ENCODE measurements at places on chromosomes 7 and 10.
A peak's percentile ranks its signal among the peaks of the same experiment; 100 is the strongest.

- no peak for DNase-seq
Measured at GRCh38 chr7:84412161-84412969, 217.8 kb upstream of the SEMA3A start.

- no peak for DNase-seq
Measured at GRCh38 chr7:115937960-115938359, 92.6 kb downstream of the TFEC start.

- no peak for DNase-seq
Measured at GRCh38 chr7:107090457-107090856, 46.0 kb downstream of the PRKAR2B start.

DNA sequence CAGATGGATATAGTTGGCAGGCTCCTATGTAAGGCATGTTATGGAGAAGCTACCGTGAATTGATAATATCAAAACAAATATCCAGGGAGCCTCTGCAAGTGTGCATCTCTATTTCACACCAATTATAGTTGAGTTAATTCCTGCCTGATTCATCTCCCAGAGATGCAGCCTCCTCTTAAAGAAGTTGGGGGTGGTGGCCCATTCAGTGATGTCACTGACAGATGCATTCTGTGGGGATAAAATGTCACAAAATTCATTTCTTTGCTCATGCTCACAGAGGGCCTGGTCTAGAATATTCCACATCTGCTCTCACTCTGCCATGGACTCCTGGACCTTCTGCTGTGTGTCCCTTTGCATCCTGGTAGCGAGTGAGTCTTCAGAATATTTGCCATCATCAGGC is 189.1 kb upstream of the PRSS1 start:
- no peak for DNase-seq

GRCh38 chr7:45890902-45891461 is 2.7 kb downstream of the IGFBP1 start:
- no peak for DNase-seq

- no peak for DNase-seq
Measured at GRCh38 chr10:80589726-80590373, 52.1 kb downstream of the SH2D4B start.

DNA sequence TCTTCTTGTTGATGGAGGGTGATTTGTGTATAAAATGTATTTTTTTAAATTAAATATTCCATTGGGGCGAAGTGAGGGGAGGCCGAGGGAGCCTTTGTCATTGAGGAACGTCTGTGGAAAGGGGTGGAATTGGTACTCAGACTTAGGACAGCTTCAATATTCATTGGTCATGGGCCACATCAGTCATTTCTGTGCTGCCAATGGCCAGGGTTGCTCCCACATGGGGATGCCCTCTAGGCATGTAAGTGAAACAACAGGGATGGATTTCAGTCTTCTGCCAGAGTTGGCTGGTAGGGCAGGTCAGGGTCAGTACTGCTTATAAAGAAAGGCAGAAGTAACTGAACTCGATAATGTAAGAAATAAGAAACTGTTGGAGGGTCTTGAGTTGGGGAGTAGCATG is 47.2 kb downstream of the NEURL1 start:
- no peak for DNase-seq

DNA sequence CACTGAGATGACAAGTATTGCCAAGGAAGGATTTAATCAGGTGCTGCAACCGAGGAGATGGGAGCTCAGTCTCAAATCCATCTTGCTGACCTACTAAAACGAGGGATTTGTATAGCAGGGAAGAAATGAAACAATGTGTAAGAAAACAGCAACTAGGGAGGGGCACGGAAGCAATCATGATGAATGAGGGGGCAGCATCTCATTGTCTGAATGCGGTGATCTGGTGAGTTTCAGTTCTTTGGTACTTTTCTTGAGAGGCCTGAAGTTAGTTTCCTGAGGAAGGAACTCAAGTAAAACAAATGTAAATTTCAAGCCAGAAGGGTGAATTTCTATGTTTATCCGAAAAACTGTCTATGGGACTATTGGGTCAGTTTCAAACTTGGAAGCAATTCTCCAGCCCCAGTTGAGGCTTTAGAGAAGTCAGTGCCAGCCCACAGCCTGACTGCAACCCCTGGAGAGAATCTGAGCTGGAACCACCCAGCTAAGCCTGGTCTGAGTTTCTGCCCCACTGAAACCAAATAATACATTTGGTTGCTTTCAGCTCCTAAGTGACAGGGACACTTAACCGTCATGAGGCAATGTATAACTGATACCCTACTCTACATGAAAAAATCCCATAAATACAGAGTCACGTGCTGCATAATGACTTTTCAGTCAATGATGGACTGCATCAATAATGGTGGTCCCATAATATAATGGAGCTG is 45.8 kb upstream of the TNS3 start:
- DNase-seq, result no peak

DNA sequence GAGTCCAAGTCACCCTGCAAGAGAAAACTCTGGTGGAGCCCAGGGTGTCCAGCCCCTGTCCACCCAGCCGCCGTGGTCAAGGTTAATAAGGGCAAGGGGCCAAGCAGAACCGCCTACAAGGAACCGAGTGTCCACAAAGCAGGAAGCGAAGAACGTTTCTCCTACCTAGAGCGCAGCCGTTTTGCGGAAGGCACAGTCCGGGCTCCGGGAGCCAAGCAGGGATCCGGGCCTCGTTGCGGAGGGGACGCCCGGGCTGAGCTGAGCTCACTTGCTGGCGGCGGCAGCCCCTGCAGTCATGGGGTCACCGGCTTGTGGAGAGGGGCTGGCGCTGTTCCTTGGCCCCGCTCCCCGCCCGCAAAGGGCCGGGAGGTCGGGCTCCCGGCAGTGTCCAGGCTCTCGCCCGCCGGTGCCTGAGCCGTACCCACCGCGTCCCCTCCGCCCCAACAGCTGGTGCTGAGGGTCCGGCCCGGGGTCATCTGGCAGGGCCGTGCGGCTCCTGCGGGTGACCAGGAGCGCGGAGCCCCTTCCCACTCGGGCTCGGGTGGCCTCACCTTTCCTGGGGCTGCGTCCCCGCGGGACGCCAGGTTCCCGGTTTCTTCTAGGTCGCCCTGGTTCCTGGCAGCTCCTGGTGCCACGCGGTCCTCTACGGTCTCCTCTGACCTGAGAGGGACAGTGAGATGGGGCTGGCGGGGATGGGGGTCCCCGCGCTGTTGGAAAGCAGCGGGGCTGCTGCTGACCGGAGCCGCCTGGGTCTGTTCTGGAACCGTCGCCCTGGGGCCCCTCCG is 14.0 kb upstream of the ZNF273 start:
- no peak for DNase-seq

DNA sequence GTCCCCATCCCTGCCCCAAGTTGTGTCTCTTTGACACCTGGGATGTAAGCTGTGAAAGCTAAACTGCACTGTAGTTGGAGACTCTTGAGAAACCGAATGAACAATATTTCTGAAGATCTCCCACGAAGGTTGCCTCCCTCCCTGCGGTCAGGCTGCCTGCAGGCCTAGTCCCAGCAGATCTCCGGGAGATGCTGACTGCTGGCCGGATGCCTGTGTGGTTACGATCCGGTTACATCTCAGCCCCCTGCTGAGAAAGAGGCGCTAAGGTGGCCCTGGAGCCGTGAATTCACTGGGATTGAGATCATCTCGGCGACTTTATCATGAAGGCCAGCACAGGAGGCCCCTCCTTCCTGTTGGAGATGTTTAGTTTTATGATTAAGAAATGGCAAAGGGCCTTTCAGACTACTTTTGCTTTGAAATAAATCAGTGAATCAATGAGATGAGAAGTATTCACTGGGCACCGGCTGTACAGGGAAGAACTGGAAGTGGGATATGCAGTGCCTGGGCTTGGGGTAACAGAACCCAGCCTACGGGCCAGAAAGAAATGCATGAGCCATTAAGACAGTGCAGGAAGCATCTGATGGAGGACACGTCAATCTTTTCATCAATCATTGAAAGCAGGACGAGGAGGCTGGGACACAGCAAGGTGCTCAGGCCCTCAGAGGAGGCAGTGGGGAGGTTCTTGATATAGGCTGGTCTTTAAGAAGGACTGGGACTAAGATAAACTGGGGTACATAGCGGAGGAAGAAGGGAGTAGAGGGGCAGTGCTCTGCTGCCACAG is 177.6 kb downstream of the PRKAG2 start:
- no peak for DNase-seq

GRCh38 chr7:39946693-39947092 is 3.4 kb upstream of the CDK13 start:
- no peak for DNase-seq

DNA sequence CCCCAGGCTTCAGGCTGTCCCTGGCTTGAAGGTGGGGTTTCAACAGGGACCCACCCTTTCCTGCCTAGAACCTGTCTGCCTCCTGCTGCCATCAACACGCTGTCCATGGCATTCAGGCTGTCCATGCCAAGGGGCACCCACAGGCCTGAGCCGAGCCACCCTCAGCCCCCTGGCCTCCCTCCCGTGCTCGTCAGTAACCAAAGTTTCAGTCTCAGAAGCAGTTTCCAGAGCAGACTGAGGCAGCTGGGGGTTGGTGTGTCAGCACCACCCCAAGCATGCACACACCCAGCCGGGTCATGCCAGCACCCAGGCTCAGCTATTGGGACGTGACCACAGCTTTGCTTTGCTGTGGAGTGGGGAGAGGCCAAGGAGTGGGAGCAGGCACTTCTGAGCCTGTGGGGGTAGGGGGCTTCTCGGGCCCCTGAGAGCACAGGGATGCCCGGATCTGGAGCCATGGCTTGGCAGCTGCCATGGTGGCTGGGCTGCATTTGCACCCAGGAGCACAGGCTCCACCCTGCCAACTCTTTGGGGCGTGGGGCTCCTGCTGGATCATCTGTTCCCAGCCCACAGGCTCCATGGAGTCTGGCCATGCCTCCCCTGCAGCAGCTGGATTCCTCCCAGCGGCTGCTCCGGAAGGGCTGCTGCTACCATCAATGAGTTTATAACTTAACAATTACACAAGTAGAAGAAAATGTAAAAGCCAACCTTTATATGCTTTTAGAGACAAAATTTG is 314.5 kb upstream of the SEMA3C start:
- DNase-seq, result no peak

GRCh38 chr7:1964211-1964912 is 268.4 kb downstream of the MAD1L1 start:
- no peak for DNase-seq

DNA sequence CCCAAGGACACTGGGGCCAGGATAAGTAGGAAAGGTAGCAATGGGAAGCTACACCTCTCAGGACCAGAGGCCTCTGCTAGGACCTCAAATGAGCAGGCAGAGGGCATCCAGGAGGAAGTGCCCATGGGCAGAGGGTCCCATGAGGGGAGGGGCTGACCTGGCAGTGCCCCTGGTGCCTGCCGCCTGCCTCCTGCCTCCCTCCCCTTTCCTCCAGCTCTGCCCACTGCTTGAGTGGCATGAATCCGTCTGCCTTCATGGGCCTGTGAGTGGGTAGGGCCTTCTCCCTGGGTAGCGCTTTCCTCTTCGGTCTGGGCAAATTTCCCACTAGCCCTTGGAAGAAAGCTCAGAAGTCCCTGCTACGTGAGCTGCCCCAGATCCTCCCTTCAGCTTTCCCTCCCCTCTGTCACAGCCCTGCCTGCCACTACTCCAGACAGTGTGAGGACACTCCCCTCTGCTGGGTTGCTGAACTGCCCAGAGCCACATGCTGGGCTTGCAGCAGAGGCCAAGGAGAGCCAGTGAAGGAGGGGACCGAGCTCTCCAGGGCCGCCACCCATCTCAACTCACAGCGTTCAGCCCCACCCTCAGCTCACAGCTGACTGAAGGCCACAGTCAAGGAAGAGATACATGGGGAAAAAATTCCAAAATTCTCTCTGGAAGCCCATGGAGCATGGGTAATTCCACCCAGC is 141.4 kb downstream of the ARHGAP22 start:
- peak; percentile 6 for DNase-seq

DNA sequence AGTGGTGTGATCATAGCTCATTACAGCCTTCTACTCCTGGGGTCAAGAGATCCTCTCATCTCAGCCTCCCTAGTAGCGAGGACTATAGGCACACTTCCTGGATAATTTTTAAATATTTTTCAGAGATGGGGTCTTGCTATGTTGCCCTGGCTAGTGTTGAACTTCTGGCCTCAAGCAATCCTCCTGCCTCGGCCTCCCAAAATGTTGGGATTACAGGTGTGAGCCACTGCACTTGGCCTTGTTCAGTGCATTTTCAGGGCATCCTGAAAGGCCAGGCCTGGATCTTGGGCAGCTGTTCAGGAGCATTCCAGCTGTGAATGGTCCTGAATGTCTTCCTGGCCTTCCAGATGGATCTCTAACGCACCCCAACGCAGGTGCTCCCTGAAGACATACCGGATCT is 95.7 kb downstream of the PFKFB3 start:
- no peak for DNase-seq

- no peak for DNase-seq
Measured at GRCh38 chr10:96411716-96412320, 53.0 kb upstream of the OPALIN start.

- no peak for DNase-seq
Measured at GRCh38 chr7:99078416-99078815, 65.5 kb downstream of the SMURF1 start.

GRCh38 chr10:13386021-13386420 is 37.9 kb upstream of the SEPHS1 start:
- DNase-seq, result no peak

DNA sequence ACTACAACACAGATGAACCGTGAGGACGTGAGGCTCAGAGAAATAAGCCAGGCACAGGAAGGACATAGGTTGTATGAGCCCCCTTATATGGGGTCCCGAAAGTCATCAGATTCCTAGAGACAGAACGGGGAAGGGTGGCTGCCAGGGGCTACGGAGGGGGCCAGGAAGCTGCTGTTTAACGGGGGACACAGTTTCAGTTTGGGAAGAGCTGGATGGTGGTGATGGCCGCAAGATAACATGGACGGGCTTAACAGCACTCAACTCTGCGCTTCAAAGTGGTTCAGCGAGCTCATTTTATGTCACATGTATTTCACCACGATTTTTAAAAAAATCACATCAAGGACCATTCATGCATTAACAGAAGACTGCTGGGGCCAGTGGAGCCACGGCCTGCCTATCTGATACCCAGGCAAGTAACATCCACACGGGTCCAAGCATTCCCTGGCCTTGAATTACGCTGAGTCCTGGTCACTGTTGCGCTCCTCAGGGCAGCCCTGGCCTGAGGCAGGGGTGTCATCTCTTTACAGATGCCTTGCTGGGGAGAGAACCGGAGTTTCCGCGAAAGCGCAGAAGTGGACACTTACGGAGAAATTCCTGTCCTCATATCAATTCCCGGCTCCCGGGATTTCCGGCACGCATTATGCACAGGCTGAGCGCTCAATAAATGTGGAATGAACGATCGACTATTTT is 1.5 kb downstream of the CARD11 start:
- DNase-seq, result peak; percentile 30

DNA sequence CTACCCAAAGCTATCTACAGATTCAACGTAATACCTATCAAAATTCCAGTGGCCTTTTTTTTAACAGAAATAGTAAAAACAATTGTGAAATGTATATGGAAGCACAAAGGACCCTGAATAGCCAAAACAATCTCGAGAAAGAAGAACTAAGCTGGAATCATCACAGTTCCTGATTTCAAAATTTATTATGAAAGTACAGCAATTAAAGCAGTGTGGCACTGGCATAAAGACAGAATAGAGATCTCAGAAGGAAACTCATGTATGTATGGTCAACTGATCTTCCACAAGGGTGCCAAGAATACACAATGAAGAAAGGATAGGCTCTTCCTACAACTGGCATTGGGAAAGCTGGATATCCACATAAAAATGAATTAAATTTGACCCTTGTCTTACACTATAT is 23.2 kb downstream of the PNLIPRP3 start:
- no peak for DNase-seq

- DNase-seq, result no peak
Measured at GRCh38 chr7:6161463-6162330, 110.7 kb downstream of the CYTH3 start.
